ENCODE measurements at places on chromosomes 3 and 15. TPM values are rescaled to one million over a fixed set of nuclear protein-coding genes. Genes with fewer than 3 reads are reported as not detected.
A peak's percentile ranks its signal among the peaks of the same experiment; 100 is the strongest.

GRCh38 chr3:9809615-9810432 is at the start of gene TTLL3:
Gene TTLL3, plus strand, starts transcription at chr3:9810262. Its CDS starts 400 bp downstream, at chr3:9810662.
- peak; percentile 94 for DNase-seq

DNA sequence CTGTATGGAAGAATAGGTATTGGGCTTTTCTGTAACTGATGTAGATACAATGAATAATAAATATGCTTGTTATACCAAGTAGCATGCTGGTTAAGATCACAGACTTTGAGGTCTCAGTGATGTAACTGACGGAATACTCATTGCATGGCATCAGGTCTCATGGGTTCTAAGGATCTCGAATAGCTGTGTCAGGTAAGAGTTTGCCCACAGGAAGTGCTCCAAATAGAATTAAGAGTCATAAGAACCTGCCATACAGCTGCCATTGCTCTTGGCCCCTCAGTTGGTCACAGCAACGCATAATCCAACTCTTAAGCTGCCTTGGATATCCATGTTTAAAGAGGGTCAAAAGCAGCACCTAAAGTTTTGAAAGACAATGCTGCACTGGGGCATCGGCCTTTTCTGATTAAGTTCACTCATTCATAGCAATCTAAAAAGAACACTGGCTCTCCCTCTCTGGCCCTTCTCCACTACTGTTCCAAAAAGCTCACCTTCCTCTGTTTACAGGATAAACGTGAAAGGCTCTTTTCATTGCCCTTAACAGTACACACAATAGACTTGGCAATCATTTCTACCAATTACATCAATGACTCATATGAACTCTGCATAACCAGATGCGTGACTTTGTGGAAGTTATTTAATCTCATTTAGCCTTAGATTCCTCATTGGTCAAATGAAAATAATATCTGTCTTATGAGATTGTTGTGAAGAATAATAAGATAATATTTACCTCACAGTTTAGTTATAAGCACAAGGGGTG is 74.6 kb downstream of the ZBTB20 start:
- DNase-seq: no peak

DNA sequence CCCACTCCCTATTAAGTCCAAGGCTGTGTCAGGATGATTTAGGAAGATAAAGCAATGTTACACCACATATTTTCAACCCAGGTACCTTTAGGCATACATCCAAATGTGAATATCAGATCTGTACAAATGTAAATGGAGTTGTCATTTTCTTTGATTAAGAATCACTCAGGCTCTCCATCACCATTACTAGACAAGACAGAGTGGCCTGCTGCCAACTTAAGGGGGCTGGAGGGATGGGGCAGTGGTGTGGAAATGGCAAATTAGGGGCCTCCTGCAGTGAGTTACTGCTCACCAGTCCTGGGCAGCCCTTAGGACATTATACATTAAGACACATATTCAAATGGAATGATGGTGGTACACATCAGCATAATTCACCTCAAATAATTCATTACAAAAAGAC is 211.0 kb downstream of the TNIK start:
- no peak for DNase-seq

DNA sequence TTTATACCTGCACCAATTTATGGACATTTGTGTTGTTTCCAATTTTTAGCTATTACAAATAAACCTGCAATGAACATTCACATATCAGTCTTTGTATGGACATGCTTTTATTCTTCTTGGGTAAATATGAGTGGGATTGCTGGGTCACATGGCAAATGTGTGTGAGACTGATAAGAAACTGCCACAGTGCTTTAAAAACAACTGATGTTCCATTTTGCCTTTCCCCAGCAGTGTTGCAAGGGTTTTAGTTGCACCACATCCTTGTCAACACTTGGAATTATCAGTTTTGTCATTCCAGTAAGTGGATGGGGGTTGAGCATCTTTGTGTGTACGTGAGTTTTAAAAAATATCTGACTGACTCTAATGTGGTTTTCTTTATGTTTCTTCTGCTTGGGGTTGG is 191.2 kb downstream of the PLCL2 start:
- DNase-seq: no peak

DNA sequence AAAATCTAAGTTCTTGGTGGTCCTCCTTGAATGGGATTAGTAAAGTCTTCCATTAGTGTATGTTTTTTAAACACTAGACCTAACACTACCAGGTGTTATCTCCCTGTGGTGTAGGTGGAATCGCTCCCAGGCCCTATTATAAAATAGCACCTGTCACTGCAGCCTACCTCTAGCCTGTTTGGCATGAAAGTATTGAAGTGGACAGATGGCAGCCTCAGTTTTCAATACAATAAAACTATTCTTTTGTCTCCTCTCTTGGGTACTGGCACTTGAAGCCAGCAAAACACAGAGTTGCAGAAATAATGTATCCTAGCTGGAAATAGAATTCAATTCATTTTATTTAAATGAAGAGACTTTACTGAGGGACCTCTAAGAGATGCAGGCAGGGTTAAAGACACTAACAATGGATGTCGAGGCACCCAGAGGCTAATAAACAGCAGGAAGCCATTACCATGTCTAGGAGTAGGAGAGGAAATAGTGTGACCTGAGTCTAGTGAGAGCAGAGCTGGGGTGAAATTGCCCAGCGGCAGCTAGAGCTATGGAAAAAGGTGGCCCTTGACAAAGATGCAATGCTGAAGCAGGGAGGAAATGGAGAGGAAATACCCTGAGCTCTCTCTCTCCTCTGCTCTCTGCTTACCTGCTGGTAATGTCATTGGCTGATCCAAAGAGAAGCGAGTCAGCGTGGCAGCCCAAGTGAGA is 49.1 kb upstream of the TMEM158 start:
- DNase-seq: no peak

- peak; percentile 88 for DNase-seq
Observed at GRCh38 chr3:46705022-46705530, 3.9 kb downstream of the TMIE start.

DNA sequence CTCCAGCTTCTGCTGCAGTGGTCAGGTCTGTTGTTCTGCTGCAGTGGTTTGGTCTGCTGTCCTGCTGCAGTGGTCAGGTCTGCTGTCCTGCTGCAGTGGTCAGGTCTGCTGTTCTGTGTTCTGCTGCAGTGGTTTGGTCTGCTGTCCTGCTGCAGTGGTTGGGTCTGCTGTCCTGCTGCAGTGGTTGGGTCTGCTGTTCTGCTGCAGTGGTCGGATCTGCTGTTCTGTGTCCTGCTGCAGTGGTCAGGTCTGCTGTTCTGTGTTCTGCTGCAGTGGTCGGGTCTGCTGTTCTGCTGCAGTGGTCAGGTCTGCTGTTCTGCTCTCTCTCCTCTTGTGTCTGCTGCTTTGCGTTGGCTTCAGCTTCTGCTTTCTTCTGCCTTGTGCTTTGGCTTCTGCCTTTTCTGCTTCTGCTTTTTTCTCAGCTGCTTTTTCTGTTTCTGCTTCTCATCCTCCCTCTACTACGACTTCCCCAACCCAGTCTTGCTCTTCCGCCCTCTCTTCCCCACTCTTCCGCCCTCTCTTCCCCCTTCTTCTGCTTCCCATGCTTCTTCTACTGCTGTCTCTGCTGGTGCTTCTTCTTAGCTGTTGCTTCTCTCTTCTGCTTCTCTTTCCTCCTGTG is 50.7 kb downstream of the FAM43A start:
- DNase-seq: no peak

GRCh38 chr3:30343861-30344260 is 262.5 kb upstream of the TGFBR2 start:
- DNase-seq: no peak

DNA sequence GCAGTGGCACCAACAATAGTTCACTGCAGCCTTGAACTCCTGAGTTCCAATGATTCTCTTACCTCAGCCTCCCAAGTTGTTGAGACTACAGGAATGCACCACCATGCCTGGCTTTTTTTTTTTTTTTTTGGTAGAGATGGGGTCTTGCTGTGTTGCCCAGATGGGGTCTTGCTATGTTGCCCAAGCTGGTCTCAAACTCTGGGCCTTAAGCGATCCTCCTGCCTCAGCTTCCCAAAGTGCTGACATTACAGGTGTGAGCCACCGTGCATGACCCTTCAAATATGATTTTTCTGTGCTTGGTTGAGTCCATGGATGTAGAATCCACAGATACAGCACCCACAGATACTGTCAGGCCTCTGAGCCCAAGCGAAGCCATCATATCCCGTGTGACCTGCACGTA is 30.2 kb upstream of the IDH2 start:
- peak; percentile 0 for DNase-seq

DNA sequence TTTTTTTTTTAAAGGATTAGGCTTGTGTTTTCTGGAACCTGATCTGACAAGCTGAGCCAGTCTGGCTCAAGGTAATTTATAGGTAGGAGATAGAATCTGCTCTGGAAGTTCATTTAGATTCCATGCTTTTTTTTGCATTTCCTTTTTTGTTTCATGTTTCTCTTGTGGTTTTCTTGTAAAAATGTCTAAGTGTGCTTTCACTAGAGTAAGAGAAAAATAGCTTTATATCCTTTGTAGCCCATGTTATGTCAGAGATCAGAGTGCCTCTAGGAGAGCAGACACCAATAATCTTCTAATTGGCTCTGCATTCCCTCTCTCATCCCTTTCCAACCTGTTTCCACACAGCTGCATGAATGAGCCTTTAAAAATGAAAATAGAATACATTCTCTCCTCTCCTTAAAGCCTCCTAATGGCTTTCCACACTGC is 389.8 kb upstream of the KCNMB2 start:
- no peak for DNase-seq

DNA sequence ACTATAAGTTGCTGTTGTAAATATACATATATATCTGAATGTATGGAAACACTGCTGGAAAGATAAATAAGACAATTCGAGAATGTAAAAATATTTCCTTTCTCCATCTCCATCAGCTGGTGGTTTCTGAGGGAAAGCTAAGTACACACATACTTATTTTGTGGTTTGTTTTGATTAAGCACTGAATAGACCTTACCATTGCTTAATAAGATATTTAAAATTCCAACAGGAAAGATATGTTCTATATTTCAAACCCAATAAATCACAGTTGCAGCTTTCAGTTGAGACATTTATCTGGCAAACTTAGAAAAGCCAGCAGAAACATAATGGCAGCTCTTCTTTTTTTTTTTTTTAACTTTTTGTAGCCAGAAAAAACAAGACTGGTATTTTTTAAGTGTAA is 160.4 kb downstream of the VGLL3 start:
- DNase-seq: no peak

DNA sequence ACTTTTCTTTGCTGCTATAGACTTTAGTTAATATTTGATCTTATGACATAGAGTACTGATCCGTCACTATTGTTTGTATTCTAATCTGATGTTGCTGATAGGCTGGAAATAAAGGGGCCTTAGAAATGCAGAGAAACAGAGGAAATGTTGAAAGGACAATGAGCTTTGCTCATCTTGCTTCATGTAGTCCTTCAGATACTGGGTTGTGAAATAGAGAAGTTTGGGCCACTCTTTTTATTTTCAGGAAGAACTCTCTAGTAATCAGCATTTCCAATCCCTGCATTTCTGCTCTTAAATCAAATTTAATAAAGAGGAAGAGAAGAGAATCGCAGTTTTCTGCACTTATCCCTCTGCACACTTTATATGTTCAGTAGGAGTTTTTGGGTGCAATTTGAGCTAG is 192.8 kb upstream of the THBS1 start:
- DNase-seq: no peak

DNA sequence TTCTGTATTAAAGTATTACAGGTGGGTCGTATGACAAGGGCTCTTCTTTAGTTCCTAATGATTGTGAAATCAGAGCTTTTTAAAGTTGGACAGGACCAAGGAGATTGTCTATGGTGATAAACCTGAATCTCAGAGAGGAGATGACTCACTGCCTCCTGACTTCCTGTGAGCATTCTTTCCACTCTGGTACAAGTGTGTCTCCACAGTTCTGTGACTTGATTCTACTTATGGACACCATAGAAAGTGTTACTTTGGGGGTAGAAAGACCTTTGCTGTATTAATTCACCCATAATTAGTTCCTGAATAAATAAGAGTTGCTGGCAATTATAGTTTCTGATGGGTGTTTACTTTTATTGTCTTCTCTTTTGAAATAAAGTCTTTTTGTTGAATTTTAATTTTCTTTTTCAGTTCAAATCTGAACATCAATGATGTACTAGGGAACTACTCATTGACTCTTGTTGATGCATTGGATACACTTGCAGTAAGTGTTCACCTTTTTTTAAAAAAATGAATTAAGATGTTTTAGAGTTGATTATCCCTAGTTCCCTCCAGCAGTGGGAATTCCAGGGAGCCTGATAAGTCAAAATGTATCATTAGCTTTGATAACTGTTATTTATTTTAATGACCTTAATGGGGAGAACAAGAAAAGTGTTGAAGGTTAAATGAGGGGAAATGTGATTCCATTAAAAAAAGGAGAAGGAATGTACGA is 7.4 kb downstream of the EDEM1 start:
- DNase-seq: no peak

- no peak for DNase-seq
Observed at GRCh38 chr3:43627360-43627759, 5.5 kb upstream of the ANO10 start.

DNA sequence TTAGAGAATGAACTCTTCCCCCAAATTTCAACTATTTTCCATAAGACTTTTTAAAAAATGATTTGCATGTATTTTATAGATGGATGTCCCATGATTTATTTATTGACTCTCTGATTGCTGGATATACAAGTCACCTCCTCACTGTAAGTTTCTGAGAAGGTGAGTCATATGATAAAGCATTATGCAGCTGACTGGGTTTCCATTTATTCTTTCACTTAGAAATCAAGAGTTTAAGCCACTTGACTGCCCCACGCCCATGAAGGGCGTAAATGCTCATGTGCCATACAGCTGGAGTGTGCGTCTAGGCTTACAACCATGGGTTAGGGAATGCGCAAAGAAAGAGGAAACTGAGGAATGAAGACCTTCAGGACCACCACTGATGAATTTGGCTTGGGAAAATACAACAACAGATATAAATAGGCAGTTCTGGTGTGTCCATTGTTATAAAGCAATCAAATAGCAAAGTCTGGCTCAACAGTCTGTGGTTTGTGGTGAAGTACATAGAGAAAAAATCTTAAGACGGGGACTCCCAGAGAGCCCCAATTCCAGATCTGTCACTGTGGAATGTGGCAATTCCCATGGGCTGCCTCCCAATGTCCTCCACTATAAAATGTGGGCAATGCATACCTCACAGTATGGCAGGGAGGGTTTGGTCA is 20.3 kb downstream of the SLCO2A1 start:
- no peak for DNase-seq

GRCh38 chr3:16496408-16497222 is 16.9 kb downstream of the RFTN1 start:
- DNase-seq: no peak

GRCh38 chr3:129445471-129445870 is 5.4 kb downstream of the IFT122 start:
- no peak for DNase-seq

GRCh38 chr3:10008588-10009344 is 17.5 kb upstream of the FANCD2 start:
- peak; percentile 98 for DNase-seq

TERC gene
- total RNA-seq: 7.3 TPM

TMPRSS7 gene
- not detected for total RNA-seq

STRA6 gene
- total RNA-seq: 1.8 TPM

TMCO5A gene
- not detected for total RNA-seq

SERPINI2 gene
- total RNA-seq: 3.9 TPM

GOLGA8J gene
- not detected for total RNA-seq

CLRN1 gene
- total RNA-seq: not detected

SH3GL3 gene
- total RNA-seq: not detected

Data from spleen (tissue), 13 donors.